ENCODE measurements at places on chromosomes 3 and 15. TPM values are rescaled to one million over a fixed set of nuclear protein-coding genes. Genes with fewer than 3 reads are reported as not detected.
A peak's percentile ranks its signal among the peaks of the same experiment; 100 is the strongest.

GRCh38 chr15:74748322-74748946, at the start of gene CYP1A2:
CYP1A2 (plus strand) TSS chr15:74748845; CDS start chr15:74749739, 894 bp downstream.
- DNase-seq, result no peak

DNA sequence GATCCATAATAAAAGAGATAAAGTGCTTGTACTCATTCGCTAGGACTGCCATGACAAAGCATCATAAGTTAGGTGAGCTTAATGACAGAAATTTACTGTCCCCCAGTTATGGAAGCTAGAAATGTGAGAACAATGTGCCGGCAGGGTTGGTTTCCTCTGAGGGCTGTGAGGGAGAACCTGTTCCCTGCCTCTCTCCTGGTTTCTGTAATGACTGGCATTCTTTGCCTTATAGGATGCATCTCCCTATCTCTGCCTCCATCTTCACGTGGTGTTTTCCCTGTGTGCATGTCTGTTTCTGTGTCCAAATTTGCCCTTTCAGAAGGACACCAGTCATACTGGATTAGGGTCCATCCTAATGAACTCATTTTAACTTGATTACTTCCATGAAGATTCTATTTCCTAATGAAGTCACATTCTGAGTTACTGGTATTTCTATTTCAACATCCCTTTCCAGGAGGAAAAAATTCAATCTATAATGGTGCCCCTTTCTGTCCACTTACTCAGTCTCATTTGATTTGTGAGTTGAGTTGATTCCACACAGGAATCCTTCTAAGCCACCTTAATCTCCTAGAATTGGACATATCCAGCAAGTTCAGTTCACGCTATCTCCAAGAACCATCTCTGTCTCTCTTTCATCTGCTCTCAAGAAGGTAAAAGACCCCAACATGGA, 71.2 kb upstream of the LIPC start:
- no peak for DNase-seq

DNA sequence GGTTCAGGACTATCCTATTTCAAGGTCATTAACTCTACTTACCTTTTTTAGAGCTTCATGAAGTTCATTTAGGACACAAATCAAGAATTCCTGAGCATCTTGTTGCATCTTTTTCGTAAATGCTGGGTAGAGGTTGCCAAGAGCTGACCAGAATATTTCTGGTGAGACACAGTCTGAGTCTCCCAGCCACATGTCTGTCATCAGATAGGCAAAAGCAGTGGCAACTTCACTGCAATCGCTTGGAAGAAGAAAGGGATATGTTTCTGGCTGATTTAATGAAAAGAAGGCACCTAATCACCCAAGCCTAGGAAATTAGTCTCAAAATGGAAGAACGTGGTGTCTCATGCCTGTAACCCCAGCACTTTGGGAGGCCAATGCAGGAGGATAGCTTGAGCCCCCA, 2.9 kb downstream of the USP50 start:
- no peak for DNase-seq

DNA sequence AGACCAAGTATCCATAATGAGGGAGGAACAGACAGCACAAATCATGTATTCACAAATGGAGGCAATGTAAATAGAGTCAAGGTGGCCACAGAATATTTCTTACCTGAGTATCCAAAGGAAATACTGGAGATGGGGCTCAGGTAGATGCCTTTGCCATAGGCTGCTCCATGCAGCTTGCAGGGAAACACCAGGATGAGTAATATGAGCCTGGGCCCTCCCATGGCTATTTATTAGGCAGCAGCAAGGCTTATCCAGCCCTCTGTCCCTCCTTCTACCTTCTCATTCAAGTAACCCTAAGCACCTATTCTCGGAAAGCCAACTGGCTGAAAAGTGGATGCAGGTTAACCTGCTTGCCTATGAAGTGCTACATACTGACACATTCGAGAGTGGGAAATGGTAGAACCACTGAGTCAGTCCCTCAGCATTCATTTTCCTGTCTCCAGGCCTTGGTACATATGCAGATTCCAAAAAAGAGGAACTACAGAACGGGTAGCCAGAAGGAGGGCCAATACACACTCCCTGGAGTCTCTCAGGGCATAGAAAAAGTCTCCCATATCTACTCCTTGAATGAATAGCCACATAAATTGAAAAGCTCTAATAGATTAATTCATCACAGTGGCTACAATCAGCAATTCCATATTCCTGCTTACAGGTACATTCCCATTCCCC, 18.3 kb upstream of the PKM start:
- DNase-seq, result no peak

- no peak for DNase-seq
These were observed 225.1 kb upstream of the CNTN3 start for GRCh38 chr3:74839566-74839965.

DNA sequence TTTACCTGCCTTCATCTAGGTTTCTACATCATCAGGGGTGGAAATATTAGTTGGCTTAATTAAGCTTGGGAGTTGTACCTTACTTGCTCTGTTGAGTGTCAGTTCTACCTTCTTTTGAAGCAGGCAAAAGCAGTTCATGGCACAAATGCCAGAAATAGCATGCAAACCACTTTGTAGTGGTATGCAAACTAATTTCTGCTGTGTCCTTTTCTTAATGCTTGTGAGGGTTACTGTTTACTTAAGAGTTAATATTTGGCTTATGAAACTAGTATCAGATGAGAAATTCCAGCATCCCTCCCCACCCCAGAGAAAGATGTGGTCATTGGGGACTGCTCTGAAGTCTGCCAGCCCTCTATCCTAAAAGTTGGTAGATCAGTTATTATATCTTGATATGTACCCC, 7.1 kb downstream of the ATP2C1 start:
- no peak for DNase-seq

DNA sequence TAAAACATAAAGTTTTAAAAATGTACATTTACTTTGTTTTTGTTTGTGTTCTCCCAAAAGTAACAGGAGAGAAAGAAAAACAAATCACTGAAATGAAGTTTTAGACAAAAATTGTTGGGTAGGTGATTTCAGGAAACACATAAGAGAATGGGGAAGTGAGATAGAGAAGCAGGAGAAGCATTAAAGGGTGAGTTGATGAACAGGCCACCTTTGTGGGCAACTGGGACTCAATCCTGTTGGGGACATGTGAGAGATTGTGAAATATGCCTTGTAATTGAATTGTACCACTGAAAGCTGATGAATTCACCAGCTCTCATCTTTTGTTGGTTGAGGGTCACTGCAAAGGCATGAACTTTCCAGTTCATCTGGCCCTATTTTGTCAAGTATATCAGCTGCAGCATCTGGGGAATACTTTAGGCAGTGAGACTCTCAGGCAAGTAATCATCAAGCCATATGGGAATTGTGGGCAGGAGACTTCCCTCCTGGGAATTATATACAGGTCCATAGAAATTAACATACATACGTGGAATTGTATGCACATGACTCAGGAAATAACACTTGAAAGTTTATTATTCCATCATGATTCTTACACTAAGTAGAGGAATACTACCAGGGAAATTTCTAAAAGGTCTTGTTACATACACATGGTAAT, 181.0 kb downstream of the ZBBX start:
- DNase-seq, result no peak

DNA sequence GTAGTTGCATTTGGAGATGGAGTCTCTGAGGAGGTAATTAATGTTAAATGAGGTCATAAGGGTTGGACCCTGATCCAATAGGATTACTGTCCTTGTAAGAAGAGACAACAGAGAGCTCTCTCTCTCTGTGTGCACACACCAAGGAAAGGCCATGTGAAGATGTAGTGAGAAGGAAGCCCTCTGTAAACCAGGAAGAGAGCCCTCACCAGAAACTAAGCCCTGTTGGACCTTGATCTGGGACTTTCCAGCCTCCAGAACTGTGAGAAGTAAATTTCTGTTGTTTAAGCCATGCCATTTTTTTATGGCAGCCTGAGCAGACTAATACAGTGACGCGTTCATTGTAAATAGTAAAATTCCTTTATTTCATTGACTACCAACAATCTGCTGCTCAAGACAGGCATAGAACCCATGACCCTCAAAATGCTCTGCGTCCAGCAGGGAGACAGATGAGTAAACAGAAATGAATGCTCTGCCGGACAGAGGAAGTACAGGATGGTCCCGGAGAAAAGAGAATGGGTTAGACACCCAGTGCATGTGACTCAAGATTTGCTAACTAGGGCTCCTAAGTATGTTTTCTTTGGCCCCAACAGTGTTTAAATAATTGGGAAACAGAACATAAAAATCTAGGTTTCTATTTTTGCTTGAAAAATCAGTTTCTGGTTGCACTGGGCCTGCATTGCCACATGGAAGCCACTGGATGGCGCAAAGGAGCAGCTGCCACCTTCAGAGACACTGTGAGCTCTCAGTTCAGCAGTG, 37.9 kb upstream of the TNFAIP8L3 start:
- DNase-seq, result peak; percentile 84

DNA sequence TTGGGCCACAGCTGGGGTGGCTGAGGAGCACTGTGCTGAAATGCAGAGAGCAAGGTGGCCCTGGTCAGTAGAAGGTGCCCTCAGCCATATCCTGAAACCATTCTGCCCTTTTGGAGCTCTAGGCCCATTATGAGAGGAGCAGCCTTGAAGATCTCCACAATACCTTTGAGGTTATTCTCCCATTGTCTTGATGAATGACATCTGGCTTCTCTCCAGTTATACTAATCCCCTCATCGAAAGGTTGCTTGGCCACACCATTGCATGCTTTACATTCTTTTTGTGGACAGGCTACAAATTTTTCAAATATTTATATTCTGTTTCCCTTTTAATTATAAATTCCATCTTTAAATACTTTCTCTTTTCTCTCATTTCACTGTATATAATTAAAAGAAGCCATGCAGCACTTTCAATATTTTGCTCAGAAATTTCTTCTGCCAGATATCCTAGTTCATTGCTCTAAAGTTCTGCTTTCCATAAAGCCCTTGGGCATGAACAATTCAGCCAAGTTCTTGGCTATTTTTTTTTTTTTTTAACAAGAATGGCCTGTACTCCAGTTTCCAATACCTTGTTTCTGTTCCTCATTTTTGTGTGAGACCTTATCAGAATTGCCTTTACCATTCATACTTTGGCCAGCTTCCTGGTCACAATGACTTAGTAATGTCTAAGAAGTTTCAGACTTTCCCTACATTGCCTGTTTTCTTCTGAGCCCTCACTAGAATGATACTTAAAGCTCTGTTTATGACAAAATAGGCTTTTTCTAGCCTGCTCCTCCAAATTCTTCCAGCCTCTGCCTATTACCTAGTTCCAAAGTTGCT, 138.9 kb upstream of the SGO1 start:
- no peak for DNase-seq

DNA sequence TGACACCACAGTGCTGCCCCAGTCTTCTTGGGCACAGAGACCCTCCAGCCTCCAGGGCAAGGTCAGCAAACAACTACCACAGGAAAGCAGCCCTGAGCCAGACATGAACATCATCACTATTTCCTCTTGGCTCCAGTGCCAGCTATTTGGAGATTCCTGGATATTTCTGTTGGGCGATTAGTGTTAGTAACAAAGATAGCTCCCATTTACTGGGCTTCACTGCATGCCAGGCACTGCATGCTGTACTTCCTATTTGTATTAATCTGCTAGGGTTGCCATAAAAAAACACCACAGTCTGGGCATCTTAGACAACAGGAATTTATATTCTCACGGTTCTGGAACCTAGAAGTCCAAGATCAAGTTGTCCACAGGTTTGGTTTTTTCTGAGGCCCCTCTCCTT, 255.1 kb upstream of the STT3B start:
- no peak for DNase-seq

GRCh38 chr3:48601622-48601994, 6.5 kb upstream of the COL7A1 start:
- no peak for DNase-seq

DNA sequence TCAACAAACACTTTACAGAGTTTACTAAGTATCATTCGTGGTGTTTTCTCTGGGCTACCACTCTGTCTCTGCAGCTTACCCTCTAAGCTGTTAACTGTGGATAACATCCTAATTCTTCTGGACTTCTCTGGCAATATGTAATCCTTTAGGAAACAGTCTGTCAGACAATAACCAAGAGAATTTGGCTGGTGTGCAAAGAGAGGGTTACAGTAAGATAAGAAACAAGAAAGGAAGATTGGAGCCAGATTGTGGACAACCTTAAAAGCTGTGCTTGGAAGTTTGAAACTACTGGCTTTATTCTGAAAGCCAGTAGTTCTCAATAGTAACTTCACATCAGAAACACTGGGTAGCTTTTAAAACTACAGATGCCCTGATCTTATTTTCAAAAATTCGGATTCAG, 778 bp downstream of the ARL6 start:
- no peak for DNase-seq

DNA sequence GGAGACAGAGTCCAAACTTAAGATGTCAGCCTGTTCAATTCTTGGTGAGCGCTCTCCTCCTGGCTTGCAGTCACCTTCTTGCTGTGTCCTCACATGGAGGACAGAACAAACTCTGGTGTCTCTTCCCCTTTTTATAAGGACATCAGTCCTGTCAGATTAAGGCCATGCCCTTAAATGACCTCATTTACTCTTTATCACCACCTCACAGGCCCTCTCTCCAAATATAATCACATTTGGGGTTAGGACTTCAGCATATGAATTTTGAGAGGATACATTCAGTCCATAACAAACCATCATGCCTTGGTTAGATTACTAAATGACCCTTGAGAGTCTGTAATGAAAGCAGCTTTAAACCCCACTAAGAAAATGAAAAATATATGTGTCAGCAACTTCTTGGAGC, 175.2 kb downstream of the TAFA4 start:
- DNase-seq, result no peak

- peak; percentile 25 for DNase-seq
These were observed 24.4 kb downstream of the PTPN23 start for GRCh38 chr3:47404955-47405790.

Gene OR5K2
- total RNA-seq, result not detected

Gene TMOD2
- 4.8 TPM for total RNA-seq

Gene MORC1
- not detected for total RNA-seq

Gene ETV5
- 81.2 TPM for total RNA-seq

Gene WDR76
- 58.3 TPM for total RNA-seq

Gene SLC41A3
- 33.6 TPM for total RNA-seq

Gene GLDN
- 0.78 TPM for total RNA-seq

Gene STRA6
- 114 TPM for total RNA-seq

Gene SLC28A2
- total RNA-seq, result not detected

Gene SST
- total RNA-seq, result not detected
